ENCODE measurements at places on chromosomes 16 and 17. TPM values are rescaled to one million over a fixed set of nuclear protein-coding genes. Genes with fewer than 3 reads are reported as not detected.

TMEM132E gene
- total RNA-seq = not detected

ERN2 gene
- total RNA-seq = not detected

GPR142 gene
- not detected for total RNA-seq

IKZF3 gene
- total RNA-seq = 1.5 TPM

KRTAP4-6 gene
- total RNA-seq = not detected

DNA sequence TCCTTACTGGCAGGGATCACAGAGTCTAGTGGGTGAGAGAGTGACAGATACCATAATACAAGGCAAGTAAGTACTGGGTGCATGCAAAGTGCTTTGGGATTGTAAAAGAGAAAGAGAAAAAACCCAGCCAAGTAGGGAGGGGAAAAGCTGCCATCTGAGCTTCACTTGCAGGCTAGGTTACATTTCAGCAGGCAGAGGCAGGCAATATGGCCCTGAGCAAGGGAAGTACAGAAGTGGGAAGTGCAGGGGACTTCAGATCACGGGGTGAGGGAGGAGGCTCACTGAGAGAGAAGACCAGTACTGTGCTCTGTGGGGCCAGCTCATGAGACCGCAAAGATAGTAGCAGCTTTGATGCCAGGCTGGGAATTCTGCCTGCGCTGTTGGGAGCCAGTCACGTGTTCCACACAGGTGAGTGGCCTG is 230.6 kb downstream of the MSI2 start:
- H3K27ac ChIP-seq = no peak overlapping the region
- no peaks in the 10 kb centered on the region for H3K27me3 ChIP-seq
- H3K4me1 ChIP-seq = peaks cover 53% of the 10 kb centered on the region
- H3K36me3 ChIP-seq = no peaks in the 10 kb centered on the region
- no peak for DNase-seq

DNA sequence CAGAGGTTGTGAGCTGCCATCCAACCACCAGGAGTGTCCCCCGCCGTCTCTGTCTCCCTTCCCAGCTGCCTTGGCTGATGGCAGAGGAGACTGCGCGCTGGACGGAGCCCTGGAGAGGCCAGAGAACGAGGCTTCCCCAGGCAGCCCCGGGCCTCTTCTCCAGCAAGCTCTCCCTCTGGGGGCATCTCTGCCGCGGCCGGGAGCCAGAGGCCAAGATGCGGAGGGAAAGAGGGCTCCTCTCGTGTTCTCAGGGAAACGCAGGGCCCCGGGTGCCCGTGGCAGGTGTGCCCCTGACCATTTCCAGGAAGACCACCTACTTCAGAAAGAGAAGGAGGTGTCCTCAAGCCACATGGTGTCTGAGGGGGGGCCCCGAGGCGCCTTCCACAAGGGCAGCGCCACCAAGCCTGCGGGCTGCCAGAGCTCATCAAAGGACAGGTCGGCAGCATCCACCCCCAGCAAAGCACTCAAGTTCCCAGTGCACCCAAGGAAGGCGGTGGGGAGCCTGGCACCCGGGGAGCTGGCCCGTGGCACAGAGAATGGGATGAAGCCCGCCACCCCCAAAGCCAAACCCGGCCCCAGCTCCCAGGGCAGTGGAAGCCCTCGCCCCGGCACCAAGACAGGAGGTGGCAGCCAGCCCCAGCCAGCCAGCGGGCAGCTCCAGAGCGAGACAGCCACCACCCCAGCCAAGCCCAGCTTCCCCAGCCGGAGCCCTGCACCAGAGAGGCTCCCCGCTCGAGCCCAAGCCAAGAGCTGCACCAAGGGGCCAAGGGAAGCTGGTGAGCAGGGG is 14.8 kb upstream of the ZFPM1 start:
- H3K4me3 ChIP-seq = no peak overlapping the region
- H3K4me1 ChIP-seq = peaks cover 3% of the 10 kb centered on the region
- DNase-seq = no peak
- no peaks in the 10 kb centered on the region for H3K27me3 ChIP-seq

GRCh38 chr17:2396568-2397246 is 4.2 kb downstream of the MNT start:
- no peaks in the 10 kb centered on the region for H3K27me3 ChIP-seq
- peak; percentile 92 for DNase-seq
- peak overlapping the region; percentile 58 for H3K4me3 ChIP-seq
- H3K4me1 ChIP-seq = peaks cover 41% of the 10 kb centered on the region
- peak overlapping the region; percentile 97 for H3K27ac ChIP-seq
- no peaks in the 10 kb centered on the region for H3K36me3 ChIP-seq

DNA sequence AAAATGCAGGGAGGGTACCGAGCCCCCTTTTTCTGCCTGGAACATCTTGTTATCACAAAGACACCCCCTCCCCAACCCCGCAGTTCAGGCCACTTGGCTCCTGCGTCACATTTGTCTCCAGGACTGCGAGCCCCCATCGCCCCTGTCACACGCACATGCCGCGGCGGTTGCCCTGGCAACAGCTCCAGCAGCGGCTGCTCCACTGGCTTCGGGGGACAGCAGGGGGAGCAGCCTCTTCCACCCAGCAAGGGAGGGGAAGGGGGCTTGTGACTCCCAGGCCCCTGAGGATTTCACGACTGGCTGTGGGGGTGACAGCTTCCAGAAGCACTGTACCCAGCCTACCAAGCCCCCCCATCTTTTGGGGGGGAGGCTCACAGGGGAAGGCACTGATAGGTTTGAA is 2.6 kb downstream of the BAIAP3 start:
- H3K36me3 ChIP-seq = no peaks in the 10 kb centered on the region
- H3K27ac ChIP-seq = no peak overlapping the region
- peaks cover 29% of the 10 kb centered on the region for H3K27me3 ChIP-seq

DNA sequence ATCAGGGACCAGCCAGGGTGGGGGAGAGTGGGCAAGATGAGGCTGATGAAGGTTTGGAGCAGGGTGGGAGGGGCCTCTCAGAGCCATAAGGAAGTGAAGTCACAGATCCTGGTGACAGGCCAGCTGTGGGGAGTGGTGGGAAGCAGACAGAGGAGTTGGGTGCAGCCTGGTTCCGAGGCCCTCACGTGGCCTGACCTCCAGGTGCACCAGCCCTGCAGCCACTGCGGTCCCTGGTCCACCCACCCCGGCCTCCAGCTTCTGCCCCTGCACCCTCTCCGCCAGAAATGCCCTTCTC is 3.9 kb upstream of the ZFPM1 start:
- H3K27ac ChIP-seq = no peak overlapping the region
- no peaks in the 10 kb centered on the region for H3K36me3 ChIP-seq
- no peaks in the 10 kb centered on the region for H3K27me3 ChIP-seq
- H3K4me3 ChIP-seq = no peak overlapping the region

DNA sequence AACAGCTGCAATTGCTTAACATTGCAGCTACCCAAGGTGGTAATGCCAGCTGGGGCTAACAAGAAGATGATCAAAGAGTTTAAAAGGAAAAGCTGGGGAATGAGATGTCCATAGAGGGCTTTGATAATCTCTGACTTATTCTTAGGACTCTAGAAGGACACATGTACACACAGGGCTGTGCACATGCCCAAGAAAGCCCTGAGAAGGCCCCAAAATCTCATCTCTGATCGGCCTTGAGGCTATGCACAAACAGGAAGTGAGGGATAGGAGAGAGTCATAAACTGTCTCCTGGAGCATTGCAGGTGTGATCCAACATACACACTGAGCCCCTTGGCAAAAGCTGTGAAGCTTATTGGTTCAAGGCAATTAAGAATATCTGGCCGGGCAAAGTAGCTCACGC is 17.2 kb upstream of the RABEP1 start:
- H3K4me1 ChIP-seq = no peaks in the 10 kb centered on the region
- H3K4me3 ChIP-seq = no peak overlapping the region
- H3K36me3 ChIP-seq = no peaks in the 10 kb centered on the region
